ENCODE measurements at places on chromosomes 12 and 14.
A peak's percentile ranks its signal among the peaks of the same experiment; 100 is the strongest.

- DNase-seq: no peak
These were observed 449.9 kb upstream of the FLRT2 start for GRCh38 chr14:85079842-85080730.

GRCh38 chr14:74855945-74856344 lies 20.0 kb downstream of the PROX2 start:
- DNase-seq: no peak

- peak; percentile 87 for DNase-seq
These were observed 201.9 kb downstream of the DAD1 start for GRCh38 chr14:22386924-22387775.

- DNase-seq: no peak
These were observed 1.6 kb downstream of the C12orf42 start for GRCh38 chr12:103494051-103494733.

GRCh38 chr12:12408265-12408690 lies 51.4 kb downstream of the BORCS5 start:
- no peak for DNase-seq

DNA sequence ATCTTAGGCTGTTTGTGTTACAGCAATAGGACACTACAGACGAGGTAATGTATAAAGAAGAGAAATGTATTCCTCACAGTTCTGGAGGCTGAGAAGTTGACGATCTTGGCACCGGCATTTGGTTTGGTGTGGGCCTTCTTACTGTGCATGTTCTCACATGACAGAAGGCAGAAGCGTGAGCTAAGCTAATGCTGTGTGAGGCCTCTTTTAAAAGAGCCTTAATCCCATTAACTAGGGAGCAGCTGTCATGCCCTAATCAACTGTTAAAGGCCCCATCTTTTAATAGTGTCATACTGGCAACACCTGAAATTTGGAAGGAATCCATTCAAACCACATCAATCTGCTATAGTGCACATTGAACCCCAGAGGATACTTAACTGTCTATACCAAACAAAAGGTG lies 992.9 kb downstream of the GALC start:
- DNase-seq: no peak
